Caco-2 (cell line): ENCODE measurements at places on chromosomes 2 and 18.

- H3K36me3 ChIP-seq, result peaks cover 2% of the 10 kb centered on the region
- no peak for DNase-seq
- H3K27me3 ChIP-seq, result no peaks in the 10 kb centered on the region
- H3K27ac ChIP-seq, result no peak overlapping the region
- H3K4me1 ChIP-seq, result no peaks in the 10 kb centered on the region
Measured at GRCh38 chr2:20250436-20250835, 25.5 kb upstream of the SDC1 start.

DNA sequence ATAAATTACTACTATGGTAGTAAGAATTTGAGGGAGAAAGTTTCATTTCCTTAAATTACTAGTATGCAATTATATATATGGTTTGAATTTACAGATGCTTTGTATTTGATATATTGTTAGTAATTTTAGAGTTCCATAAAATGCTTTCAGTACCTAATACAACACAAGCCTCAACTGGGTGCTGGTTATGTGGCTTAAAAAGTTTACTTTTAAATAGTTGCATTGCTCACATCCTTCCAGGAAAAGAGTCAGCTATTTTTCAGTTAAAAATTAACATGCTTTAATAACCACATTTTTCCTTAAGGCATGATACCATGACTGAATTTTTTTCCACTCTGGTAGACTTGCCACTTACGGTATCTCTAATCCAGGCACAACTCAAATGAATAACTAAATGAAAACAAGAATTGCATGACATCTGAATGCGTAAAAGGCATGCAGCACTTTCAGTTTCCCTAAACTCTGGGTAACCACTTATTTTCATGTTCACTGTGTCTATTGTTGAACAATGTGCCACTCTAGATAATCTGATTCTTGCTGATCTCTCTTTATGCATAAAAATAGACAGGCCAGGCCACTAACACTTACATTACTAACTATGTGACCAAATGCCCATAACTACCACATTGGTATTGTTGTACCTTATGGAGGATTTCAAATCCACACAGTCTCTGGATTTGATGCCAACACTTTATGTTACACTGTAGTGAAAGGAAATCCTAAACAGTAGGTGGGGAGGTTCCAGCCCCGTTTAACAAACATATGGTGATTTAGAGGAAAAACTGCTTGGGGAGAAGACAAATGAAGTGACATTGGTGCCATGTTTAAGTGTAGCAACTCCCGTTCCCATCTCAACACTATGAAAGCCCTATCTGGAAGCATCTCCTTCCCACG, 35.5 kb upstream of the SLC35F5 start:
- peaks cover 41% of the 10 kb centered on the region for H3K4me1 ChIP-seq
- no peak overlapping the region for H3K27ac ChIP-seq
- no peak for DNase-seq
- H3K27me3 ChIP-seq, result no peaks in the 10 kb centered on the region
- H3K36me3 ChIP-seq, result no peaks in the 10 kb centered on the region
- no peak overlapping the region for H3K4me3 ChIP-seq

- no peaks in the 10 kb centered on the region for H3K4me1 ChIP-seq
- no peak for DNase-seq
- no peak overlapping the region for H3K4me3 ChIP-seq
- no peak overlapping the region for H3K27ac ChIP-seq
- no peaks in the 10 kb centered on the region for H3K27me3 ChIP-seq
Measured at GRCh38 chr2:162028511-162028910, 45.5 kb downstream of the DPP4 start.

DNA sequence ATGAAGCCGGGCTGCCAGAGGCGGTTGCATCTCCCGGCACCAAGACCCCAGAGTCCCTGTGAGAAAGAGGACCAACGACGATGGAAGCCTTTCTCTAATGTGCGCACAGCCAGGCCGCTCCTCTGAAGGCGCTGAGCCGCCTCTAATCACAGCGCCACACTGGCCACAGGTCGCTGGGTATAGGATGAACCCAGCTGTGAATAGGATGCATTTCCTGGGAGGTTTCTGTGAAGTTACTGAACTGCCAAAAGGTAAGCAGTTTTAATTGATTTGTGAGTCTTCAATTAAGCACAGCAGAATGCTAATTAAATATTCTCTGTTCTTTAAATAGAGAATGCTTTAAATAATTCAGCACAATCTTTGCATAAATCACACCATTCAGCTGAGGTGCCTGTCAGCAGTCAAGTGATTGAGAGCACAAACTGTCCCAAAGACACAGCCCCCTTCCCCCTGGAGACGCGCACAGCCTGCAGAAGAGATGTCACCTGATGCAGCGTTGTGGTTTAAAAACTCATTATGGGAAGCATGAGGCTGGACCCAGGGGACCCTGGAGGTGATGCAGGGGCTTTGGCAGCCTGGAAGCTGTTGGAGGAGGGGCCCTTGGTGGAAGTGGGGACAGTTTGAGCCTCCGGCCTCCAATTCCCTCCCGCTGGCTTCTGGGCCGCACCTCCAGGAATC, 98.1 kb downstream of the RTP5 start:
- no peak for DNase-seq
- H3K4me1 ChIP-seq, result no peaks in the 10 kb centered on the region
- H3K4me3 ChIP-seq, result no peak overlapping the region
- H3K36me3 ChIP-seq, result no peaks in the 10 kb centered on the region
- no peaks in the 10 kb centered on the region for H3K27me3 ChIP-seq
- H3K27ac ChIP-seq, result no peak overlapping the region

- DNase-seq, result no peak
- no peak overlapping the region for H3K4me3 ChIP-seq
- no peak overlapping the region for H3K27ac ChIP-seq
- no peaks in the 10 kb centered on the region for H3K27me3 ChIP-seq
- peaks cover 8% of the 10 kb centered on the region; the same call in 1 of the 2 replicates for H3K4me1 ChIP-seq
Measured at GRCh38 chr2:53958443-53958842, 12.3 kb downstream of the PSME4 start.
